Activated T-cell treated with anti-CD3 and anti-CD28 coated beads, Interleukin-2, amount 50 U/mL, for 72 hours (primary cell): ENCODE measurements at places on chromosomes 2 and 18.

DNA sequence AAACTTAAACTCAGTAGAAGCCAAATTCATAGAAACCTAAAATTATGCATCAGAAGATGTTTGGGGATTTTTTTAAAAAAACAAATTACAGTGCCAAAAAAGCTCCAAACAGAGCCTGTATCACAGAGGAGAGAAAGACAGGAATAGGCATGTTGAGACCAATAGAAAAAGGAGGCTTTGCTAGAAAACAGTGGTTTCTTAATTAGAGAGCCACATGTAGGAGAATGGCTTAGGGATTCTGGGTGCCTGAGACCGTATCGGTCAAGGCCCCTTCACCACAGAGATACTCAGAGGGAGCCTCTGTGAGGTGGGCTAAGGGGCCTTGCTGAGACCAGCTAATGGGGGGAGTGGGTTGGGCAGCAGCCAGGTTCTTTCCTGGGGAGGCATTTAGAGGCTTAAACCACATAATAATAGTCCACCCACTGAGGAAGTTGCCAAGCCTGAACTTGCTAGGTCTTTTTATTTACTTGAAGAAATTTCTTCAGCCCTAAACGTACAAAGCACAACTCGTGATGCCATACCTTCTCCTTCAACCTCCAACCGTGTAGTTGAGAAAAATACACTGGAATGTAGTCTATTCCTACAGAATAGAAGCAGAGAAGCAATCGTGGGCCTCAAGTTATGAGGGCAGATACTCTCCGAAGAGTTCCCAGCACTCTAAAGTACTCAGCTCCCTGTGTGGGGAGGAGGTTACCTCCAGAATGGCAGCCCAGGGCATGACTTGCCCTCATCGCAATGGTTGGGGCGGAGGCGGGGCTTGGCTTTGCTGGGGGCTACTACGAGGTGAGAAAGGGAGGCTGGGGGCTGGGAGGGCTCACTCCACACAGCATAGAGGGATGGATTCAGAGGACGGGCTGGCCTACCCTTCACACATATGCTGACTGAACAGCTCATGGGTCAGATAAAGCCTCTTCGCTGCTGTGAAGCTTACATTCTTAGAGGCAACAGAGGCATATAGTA, 237.9 kb downstream of the TPGS2 start:
- no peak for DNase-seq

DNA sequence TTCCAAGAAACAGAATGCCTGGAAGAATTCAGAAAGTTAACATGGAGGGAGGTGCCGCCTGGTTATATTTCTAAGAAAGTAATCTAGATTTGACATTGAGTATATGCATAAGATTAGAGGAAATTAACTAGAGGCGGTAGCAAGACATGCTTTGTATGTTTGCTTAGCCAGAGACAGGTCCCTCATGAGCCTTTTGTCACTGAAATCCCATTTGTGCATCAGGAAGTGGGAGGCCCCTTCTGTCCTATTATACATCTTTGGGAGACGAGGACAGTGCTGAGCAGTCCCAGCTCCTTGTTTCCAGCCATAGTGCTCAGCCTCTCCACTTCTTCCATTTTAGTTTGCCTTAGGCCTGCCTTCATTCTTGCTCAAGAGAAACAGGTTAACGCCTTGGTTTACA, 115.4 kb upstream of the LHCGR start:
- DNase-seq, result no peak

GRCh38 chr18:61820882-61821281, 71.9 kb downstream of the RNF152 start:
- no peak for DNase-seq

DNA sequence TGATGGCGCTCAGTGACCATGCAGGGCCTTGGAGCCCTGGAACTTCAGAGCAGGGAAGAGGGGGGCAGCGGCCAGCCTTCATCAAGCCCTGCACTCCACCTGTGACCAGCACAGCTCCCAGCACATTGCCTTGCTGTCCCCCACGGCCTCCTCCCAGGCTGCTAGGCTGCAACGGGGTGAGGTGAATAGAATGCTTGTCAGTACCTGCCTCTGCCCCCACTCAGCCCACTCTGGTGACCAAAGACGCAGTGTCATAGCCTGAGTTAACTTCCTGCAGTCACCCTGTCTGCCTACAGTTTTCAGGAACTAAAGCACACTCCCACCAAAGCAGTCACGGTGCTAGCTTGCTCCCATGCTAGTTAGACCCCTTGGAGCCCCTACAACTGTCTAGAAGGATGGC, 72.1 kb downstream of the STPG4 start:
- no peak for DNase-seq

DNA sequence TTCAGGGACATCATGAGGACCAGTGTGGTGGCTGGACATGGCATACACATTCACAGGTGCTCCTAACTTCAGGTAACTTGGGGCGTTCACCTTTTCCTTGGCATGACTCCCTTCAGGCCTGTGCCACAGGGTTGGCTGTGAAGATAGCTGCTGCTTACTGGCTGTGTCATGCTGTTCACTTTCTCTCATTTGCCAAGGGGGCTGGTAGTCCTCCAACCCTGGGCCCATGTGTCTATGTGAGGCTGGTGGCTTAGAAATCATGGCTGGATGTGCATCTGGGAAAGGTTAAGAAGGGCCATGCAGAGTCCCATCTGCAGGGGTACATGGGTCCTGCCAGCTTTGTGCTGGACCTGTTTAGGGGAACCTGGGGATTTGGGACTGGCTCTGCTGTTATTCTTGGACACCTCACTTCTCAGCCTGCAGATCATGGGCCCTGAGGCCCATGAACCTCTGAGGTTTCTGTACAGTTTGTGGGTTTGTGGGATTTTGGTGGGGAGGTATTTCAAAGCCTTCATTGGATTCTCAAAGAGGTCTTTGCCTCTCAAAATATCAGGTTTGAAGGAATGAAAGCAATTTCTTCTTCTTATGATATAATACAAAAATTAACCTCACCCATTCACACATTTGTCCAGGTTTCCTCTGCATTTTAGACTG, 62.9 kb downstream of the FHOD3 start:
- DNase-seq, result no peak

DNA sequence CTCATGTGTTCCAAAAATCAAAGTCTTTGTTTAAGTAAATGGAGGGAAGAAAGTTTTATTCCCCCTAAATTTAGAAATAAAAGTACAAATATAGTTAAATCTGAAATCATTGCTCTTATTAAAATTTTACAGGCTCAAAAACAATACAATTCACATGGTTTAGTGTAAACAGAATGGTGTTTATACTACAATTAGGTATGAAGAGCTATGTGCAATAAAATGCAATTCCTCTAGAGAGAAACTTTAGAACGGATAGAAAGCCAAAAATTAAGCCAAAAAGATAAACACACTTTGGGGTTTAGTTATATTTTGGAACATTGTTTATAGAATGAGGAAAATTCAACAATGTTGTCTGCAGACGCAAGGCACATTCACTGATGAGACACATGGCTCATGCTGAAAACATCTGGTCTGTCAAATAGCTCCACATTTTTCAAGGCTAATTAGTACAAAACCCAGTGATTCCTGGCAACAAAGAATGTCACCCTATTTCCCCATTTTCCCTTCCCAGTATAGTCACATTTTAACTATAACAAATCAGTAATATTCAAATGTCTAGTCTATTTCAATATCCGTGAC, 103.3 kb downstream of the EXOC6B start:
- no peak for DNase-seq

DNA sequence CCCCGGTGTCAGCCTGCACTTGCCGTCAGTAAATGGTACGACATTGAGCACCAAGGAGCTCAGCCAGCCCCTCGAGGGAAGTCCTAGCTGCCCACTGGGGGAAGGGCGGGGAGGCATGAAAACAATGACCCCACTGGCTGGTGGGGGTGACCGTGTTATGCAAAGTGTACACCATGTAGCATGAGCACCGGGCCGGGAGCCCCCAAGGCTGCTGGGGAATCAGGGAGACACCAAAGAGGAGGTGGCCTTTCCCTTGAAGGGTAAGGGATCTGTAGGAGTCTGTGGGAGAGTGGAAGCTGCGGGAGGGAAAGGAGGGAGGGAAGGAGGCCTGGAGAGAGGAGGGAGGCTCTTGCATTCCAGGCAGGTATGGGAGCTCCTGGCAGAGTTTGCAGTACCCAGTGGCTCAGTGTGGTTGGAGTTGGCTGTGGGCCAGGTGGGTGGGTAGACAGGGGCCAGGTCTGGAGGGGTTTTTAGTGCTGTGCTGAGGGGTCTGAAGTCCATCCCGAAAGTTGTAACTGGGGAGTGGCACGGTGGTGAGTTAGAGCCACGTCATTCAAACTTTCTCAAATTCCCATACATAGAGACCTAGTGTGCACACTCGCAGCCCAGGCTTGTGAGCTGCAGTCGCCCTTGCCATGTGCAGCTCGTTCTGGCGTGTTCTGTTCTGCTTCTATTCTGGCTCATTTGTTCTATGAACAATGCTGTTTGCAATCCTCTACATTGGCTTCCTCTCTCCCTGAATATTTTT, 22.4 kb downstream of the RRM2 start:
- no peak for DNase-seq

GRCh38 chr2:227606476-227606875, 7.8 kb downstream of the SCYGR2 start:
- DNase-seq, result no peak

DNA sequence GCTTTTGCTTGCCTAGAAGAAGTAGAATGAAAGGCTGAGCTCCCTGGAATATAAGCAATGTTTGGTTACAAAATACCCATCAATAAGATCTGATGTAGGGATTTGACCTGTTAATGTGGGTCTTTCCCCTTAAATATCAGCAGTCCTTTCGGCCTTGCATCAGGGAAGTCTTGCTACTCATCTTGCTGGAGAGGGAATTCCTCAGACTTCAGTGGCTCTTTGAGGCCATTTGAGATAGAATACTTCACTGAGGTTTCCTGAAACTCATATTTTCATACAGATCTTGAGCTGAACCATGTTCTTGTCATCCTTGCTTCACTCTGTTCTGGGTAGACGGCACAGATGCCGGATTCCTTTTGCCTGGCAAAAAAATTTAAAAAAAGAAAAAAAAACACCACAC, 3.9 kb downstream of the TWIST2 start:
- no peak for DNase-seq

- no peak for DNase-seq
Observed at GRCh38 chr2:39175026-39175812, 54.4 kb upstream of the SOS1 start.

- DNase-seq, result no peak
Observed at GRCh38 chr2:174516501-174517378, 29.9 kb upstream of the GPR155 start.

DNA sequence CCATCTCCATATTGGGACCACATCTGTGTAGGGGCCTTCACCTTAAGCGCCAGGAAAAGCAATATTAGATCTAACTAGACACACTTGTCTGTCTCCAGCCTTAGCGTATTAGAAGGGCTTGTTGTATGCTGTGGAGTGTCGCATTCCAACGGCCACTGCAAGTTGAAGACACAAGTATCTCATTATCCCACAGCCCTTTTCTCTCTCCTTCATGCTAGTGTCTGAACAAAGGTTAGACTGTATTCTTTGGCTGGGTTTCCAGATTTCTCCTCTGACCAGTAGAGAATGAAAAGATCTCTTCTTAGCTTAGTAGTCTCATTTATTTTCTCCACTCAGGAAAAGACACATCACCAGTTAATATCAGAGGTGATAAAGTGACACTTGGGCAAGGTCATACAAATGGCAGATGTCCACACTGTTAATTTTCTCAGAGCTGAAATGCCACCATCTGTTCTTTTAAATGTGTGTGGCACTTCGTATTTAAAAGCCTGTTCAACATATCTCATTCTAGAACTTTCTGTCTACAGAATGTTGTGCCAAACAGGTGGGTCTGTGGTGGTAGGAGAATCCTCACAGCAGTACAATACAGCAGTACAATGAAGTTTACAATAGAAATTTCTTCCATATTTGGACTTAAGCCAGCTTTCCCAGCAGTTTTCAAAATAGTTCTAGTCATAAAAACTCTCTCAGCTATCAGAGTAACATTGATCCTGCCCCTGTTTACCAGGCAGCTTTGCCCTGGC, 94.0 kb upstream of the ITGA6 start:
- no peak for DNase-seq

DNA sequence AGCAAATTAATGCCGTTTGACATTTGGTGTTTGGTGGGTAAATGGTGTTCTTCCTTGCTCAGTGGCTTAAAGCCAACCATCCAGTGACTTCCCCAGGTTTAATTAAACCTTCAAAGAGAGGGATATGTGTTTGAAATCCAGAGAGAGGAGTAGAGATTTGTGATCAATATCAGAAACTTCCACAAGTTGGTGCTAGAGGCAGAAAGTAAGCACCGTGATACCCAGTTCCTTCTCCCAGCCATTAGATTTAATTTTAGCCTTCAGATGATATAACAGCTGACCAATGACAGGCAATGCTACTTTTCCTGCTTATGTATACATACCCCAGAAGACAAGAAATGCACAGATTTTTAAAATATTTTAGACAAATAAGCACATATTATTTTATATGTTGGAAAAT, 398.5 kb downstream of the CDH2 start:
- no peak for DNase-seq

DNA sequence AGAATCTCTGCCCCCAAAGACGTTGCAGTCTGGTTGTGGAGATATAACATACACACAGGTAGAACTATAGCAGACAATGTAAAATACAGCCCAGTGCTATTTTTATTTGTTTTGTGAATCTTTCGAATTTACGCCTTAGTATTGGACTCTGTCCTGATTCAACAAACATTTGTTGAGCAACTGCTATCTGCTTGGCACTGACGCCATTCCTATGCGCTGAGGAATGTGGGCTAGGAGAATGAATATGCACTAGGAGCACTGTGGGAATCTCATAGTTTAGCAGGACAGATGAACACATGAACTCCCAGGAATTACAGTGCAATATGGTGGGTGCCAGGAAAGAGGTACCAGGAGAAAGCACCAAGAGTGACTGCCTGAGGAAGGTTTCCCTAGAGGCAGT, 181.7 kb upstream of the SIX3 start:
- DNase-seq, result no peak

- no peak for DNase-seq
Observed at GRCh38 chr18:78673516-78674321, 305.9 kb upstream of the SALL3 start.

DNA sequence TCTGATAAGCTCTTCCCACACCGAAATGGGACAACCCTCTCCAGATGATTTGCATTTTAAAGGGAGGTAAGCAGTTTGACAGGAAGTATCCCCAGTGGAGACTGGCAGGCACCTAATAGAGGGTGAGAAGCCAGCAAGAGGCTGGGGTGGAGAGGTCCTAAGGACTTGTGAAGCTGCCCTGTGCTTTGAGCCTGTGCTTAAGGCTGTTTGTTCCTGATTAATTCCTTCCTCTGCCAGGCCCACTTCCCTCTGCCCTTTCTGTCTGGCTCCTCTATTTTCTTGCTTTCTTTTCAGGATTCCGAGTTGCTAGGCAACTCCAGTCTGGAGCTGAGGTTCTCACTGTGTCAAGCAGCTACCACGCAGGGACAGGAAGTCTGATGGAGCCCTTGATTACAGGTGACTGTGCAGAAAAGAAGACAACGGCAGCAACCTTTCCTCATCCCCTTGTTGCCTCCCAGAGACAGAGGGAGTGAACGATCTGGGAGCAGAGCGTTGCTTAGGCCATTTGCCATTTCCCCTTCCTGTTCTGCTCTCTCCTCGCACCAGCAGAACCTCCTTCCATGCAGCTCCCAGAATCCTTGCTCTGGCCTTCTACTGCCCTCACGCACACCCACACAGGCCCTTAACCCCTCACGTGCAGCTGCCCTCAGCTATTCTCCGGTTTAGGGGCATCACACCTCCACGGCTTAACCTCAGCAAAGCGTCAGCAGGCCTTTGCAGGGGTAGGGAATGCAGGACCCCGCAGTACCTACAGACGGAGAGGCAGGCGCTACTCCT, 103.6 kb upstream of the CELF4 start:
- no peak for DNase-seq

- no peak for DNase-seq
Observed at GRCh38 chr2:12560618-12561017, 156.1 kb upstream of the TRIB2 start.
